ENCODE measurements at places on chromosomes 4 and X.

DNA sequence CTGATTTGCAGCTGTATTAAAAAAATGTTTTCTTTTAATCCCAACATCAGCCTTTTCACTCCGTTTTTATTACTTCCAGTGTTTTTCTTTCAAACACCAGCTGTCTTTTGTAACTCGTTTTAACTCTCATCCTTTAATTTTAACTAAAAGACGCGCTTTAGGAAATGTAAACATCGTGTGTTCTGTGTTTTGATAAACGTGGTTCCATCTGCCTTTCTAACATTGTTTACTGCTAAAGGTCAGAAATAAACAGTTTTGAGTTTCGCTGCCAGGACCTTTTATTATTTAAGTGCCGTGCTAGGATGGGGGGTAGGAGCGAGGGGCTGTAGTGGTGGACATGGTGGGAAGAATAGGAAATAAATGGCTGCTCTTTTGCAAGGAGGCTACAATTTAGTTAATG is 1.5 kb downstream of the N4BP2 start:
- no peak for DNase-seq

- DNase-seq: no peak
Measured at GRCh38 chr4:76800902-76801301, 97.0 kb downstream of the SOWAHB start.

DNA sequence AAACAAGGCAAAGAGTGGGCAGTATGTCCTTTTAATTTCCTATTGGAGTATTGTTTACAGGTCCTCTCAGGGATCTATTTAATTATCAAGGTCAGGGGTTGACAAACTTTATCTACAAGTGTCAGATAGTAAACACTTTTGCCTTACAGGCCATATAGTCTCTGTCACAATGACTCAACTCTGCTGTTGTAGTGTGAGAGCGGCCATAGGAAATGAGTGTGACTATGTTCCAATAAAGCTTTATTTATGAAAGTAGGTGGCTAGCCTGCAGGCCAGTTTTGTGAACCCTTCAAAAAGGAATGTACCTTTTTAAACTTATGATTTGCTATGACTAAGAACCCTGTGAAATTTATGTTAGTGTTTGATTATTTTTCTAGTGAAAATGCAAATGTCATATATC is 156.1 kb downstream of the GPAT3 start:
- DNase-seq: no peak

DNA sequence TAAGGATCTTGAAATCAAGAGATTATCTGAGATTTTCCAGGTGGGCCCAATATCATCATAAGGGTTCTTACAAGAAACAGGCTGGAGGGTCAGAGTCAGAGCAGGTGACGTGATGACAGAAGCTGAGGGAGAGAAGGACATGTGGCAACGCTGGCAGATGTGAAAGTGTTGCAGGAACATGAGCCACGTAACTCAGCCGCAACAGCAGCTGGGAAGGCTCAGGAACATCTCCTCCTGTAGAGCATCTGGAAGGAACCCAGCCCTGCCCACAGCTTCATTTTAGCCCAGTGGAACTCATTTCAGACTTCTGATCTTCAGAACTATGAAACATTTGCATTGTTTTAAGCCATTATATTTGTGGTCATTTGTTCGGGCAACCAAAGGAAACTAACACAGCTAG is 156.3 kb upstream of the VEGFC start:
- DNase-seq: no peak

DNA sequence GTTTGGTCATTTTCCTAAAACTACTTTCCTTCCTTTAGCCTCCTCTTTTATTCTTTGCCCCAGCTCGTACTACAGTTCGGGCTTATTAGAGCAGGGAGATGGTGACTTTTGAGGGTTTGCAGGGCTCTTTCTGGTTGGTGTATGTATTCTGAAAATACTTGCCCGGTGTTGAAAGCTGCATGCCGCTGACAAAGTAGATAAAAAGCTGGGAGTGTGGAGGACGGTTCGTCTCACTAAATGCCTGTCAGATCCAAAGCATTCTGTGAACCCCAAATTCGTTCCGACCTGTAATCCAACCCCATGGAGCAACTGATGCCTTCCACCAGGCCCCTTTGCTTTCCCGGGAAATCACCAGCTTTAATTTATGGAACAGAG is 19.2 kb downstream of the TRIM2 start:
- DNase-seq: no peak

All from CD4-positive, alpha-beta T cell treated with Interleukin-17A for 4 hours (primary cell).